ENCODE measurements at places on chromosomes 4 and X. TPM values are rescaled to one million over a fixed set of nuclear protein-coding genes. Genes with fewer than 3 reads are reported as not detected.

The CCNA2 gene
- 2.0 TPM for total RNA-seq

The FOXR2 gene
- not detected for total RNA-seq

The HSD17B13 gene
- total RNA-seq = 4.2 TPM

The GPRASP3 gene
- total RNA-seq = 0.75 TPM

The AGTR2 gene
- not detected for total RNA-seq

The NUP62CL gene
- total RNA-seq = not detected

The SLBP gene
- 36.8 TPM for total RNA-seq

The CTAG2 gene
- total RNA-seq = not detected

The PLXNB3 gene
- 47.3 TPM for total RNA-seq

The TMEM156 gene
- not detected for total RNA-seq

The JAKMIP1 gene
- total RNA-seq = 0.33 TPM

The RBM46 gene
- total RNA-seq = not detected

The FGF5 gene
- not detected for total RNA-seq

The SYP gene
- total RNA-seq = 0.16 TPM

The PLP1 gene
- 0.98 TPM for total RNA-seq

The IQCM gene
- not detected for total RNA-seq

The TGIF2LX gene
- total RNA-seq = not detected

Data from subcutaneous adipose tissue (tissue), 4 donors.